Activated gamma-delta T cell (primary cell): ENCODE measurements at places on chromosomes 5 and 9.

- DNase-seq = no peak
These were observed 223.2 kb downstream of the TLR4 start for GRCh38 chr9:117927354-117927753.

- DNase-seq = no peak
These were observed 1016.8 kb upstream of the DMAC1 start for GRCh38 chr9:8816361-8816760.

- no peak for DNase-seq
These were observed 2044.9 kb upstream of the CDH6 start for GRCh38 chr5:29148581-29148980.

GRCh38 chr9:105693435-105694189, 729 bp upstream of the TMEM38B start:
- DNase-seq = no peak

- no peak for DNase-seq
These were observed 49.9 kb upstream of the GPR151 start for GRCh38 chr5:146565764-146566367.

- no peak for DNase-seq
These were observed 393.1 kb downstream of the EFNA5 start for GRCh38 chr5:107277485-107278125.

DNA sequence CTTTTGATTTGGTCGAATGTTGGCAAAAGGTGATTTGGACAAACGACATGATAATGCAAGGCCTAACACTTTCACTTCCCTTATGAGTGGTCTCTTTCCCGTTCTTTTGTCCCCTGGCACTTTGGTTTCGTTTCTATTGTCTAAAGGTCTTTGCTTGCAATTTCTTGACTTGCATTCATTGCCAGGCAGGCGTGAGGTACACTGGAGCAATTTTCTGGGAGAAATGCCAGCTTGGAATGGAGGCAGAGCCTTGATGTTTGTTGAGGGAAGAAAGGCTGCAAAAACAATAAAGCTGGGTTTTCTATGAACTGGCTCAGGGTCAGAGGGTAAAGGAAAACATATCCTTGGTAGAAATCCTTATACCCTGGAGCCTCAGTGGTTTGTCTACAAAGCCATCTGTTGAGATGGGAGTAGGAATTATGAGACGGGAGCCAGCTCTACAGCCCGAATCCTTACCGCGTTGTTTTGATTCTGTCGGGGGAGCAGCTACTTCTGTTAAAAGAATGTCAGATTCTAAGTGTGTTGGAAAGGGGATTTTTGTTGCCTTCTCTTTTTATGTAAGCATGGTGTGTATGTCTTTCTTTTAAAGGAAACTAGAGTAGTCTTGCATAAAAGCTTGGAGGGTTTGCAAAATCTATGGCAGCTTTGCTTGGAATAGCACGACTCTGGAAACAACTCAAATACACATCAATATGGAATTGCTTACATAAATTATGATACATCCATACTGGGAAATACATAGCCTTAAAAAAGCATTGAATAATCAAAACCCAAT, 158.9 kb downstream of the RMI1 start:
- no peak for DNase-seq
